Ureter (tissue), 1 donor: ENCODE measurements at places on chromosomes 11 and 22. TPM values are rescaled to one million over a fixed set of nuclear protein-coding genes. Genes with fewer than 3 reads are reported as not detected.

The PNPLA5 gene
- total RNA-seq = not detected

DNA sequence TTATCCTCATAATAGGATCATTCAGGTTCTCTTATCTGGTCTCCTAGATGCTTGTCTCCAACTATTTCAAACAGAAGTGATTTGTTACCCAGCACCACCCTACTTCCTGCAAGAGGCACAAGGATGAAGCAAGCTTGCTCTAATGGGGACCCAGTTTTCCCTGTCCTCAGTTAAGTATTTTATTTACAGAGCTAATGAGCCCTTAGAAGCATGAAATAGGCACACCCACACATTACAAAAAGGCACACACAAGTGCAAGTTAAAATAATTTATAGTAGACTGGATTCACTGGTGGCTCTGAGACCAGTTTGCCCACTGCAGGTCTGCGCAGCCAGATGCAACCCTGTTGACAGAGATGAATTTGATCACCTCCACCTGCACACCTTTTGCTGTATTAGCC is 167.5 kb downstream of the KIRREL3 start:
- no peak for DNase-seq

The XKR3 gene
- not detected for total RNA-seq

The FAR1 gene
- total RNA-seq = 112 TPM

The PTPN5 gene
- 2.6 TPM for total RNA-seq

DNA sequence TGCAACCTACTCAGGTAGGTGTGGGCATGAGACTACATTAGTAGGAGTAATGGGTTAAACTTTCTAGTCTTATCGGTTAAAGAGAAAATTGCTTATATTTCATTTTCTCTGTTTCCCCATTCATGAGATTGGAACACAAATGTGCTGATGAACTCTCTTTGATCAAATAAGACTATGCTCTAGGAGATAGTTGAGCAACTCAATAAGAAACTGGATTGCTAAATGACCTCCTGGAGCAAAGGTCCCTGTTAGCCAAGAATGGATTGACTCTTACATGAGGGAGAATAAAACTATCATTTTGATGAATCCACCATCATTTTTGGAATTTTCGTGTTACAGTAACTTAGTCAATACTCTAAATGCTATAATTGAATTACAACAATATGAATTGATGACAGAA is 11.1 kb upstream of the NOX4 start:
- no peak for DNase-seq

The FOSL1 gene
- 4.5 TPM for total RNA-seq

The C22orf31 gene
- not detected for total RNA-seq

- DNase-seq = no peak
These were observed 40.8 kb upstream of the CYP2D6 start for GRCh38 chr22:42171417-42171816.

DNA sequence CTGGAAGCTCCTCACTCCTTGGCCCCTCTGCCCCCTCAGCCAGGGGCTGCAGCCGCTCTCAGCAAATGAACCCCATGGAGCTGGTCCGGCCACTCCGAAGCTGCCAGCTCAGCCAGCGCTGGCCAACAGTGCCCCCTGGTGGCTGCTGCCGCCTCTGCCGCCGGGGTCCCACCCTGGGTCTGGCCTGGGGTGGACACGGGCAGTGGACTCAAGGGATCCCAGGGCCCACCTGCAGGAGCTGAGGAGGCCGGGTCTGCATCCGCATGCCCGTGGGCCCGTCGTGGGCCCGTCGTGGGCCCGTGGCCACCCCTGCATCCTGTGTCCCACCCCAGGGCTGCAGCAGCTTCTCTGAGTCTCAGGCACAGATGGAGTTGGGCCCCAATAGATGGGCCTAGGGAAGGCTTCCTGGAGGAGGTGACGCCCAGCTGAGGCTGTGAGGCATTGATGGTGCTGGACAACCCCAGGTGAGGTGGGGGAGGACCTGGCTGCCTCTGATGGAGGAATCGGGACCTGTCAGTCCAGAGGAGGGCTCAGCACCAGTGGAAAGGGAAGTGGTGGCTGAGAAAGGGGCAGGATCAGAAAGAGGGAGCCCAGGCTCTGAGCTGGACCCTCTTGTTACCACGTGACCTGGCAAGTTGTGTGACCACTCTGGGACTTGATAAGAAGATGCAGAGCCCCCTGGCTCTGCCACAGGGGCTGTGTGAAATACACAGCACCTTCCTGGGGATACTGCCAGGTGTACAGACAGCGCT is 522.3 kb downstream of the BRD1 start:
- DNase-seq = peak; percentile 67

GRCh38 chr22:47230251-47230650 is 467.8 kb downstream of the TBC1D22A start:
- no peak for DNase-seq

GRCh38 chr11:89147229-89147628 is 30.4 kb upstream of the TYR start:
- no peak for DNase-seq

The OR51E2 gene
- total RNA-seq = 7.4 TPM

- DNase-seq = no peak
These were observed 25.4 kb downstream of the TRIM44 start for GRCh38 chr11:35688023-35688422.

GRCh38 chr11:611001-611996 is 4.5 kb downstream of the IRF7 start:
- DNase-seq = no peak

The SF1 gene
- 391 TPM for total RNA-seq

The KCTD14 gene
- total RNA-seq = 7.6 TPM

DNA sequence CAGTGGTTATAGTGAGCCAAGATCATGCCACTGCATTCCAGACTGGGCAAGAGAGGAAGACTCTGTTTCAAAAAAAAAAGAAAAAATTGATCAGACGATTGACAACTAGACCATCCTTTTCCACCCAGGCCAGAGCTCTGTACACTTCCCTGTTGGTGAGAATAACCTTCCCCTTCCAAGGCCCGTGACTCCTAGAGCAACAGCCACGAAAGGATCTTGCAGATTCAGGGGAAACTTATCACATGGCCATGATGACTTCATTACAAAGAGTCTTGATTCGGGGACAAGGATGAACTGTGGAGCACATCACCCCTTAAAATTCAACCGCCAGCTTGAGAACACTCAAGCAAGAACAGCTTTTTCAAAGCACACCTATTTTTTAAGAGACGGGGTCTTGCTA is 10.3 kb downstream of the CD5 start:
- DNase-seq = no peak

- no peak for DNase-seq
These were observed 349 bp downstream of the TSSC4 start for GRCh38 chr11:2400762-2401435.

DNA sequence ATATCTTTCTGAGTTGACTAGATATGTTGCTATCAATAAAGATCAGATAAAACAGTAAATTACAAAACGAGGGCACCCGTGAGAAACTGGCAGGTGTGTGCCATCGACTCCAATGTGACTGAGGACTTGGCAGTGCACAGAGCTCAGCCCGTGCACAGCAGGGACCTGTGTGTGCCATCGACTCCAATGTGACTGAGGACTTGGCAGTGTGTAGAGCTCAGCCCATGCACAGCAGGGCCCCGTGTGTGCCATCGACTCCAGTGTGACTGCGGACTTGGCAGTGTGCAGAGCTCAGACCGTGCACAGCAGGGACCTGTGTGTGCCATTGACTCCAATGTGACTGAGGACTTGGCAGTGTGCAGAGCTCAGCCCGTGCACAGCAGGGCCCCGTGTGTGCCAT is 347.2 kb upstream of the B3GAT1 start:
- DNase-seq = no peak

DNA sequence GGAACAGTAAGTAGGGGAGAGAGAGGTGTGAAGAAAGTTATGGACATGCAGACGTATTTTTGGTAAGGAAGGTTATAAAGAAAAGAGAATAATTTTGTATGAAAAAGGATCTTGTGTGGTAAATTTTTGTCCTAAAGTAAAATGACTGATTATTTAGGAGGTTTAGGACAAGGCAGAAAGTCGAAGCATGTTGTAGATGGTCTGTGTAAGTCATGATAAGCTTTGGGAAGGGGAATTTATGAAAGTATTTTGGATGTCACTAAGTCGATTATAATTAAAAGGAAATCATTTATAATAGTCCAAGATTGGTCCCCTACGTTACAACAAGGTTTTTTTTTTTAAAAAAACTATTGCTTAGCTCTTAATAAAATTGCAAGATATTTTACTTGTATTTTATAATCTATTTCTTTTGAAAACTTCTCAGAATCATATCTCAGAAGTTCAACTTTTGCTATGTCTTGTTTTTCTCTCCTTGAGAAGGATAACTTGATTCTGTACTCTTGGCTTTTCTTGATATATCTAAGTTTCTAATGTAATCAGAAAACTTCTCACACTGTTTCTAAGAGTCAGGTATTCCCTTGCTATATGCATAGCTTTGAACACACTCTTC is 10.9 kb upstream of the CABP2 start:
- no peak for DNase-seq

DNA sequence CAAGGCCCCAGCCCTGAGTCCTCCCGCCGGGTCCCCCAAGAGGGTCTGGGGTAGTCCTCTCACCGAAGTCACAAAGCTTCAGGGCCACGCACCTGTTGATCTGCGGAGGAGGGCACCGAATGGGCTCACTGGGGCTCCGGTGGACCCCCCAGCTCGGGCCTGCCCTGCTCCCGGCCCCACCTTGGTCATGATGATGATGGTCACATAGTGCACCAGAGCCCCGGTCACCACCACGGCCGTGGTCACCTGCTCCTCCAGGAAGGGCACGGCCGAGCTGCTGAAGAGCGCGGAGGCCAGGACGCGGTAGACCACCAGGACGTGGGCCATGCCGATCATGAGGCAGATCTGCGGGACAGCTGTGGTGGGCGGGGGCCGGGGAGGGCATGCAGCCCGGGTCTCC is 13.5 kb upstream of the SIGIRR start:
- no peak for DNase-seq

- DNase-seq = no peak
These were observed 137.0 kb upstream of the ANO3 start for GRCh38 chr11:26194881-26195280.

- no peak for DNase-seq
These were observed 72.2 kb downstream of the CDKN1C start for GRCh38 chr11:2813141-2813908.

The MRGPRE gene
- 0.81 TPM for total RNA-seq

DNA sequence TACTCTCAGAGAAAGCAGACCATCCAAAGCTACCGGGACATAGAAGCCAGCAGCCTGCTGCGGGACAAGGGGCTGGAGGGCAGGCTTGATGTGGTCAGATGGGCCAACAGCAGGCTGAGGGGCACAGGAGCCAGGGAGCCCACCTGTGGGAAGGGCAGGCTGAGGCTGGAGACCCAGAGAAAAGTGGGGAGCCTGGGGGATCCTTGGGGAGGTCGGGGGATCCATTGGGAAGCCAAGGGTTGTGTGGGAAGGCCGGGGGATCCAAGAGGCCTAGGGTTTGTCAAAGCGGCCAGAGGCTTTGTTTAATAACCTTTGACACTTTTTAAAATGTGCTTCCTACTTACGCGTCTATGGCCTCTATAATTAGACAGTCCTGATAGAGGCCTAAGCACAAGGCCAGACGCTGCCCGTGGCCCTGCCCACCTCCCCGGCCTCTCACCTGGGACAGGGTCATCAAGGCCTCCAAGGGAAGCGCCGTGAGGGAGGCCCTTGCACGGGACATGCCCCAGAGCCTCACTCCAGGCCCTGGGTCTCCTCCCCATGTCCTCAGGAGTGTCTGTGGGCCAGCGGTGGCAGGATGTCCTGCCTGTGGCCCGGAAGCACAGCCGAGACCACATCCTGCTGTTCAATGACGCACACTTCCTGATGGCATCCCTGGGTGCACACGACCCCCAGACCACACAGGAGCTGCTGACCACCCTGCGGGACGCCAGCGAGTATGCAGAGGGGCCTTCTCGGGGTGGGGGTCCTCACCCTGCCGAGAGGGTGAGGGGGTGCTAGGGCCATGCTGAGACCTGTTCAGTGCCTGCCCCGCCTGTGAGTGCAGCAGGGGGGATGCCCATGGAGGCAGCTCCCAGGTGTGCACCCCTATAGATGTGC is 8.6 kb upstream of the GTSE1 start:
- DNase-seq = no peak

The OR10G8 gene
- not detected for total RNA-seq

The APOA1 gene
- total RNA-seq = not detected

The TRIM51 gene
- total RNA-seq = not detected

DNA sequence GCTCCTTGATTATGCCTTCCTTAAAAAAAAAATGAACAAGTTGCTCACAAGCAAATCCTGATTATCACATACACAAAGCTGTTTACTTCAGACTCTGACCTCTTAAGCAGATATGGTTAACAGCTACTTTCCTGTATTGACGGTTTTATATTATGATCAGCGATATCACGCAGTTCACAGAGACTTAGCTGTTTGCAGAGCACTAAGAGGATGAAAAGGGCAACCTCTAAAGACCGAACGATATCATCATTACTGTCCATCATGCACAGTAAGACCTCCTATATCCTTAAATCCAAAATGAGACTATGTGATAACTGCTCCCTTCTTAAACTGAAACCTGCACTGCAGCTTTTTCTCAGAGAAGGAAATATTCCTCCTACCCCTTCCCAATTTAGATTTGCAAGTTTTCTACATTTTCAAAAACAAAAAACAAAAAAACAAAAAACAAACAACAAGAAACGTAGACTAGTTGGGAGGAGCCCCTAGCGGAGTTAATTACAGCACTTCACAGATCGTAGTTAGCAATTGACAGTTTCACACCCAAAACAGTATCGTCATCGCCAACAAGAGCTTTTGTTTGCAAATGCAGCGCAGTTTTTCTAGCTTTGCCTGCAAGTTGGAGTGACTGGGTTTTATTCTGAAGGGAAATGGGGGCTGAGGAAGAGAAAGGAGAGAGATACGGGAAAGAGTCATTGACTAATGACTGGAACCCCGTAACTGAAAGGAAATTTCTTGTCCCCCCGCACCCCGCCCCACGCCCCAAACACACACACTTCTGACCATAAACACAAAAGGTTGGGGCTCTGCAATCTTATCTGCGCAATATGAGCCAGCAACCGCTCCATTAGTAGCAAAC is 1.2 kb downstream of the DDX6 start:
- DNase-seq = peak; percentile 46

The CARD18 gene
- not detected for total RNA-seq

DNA sequence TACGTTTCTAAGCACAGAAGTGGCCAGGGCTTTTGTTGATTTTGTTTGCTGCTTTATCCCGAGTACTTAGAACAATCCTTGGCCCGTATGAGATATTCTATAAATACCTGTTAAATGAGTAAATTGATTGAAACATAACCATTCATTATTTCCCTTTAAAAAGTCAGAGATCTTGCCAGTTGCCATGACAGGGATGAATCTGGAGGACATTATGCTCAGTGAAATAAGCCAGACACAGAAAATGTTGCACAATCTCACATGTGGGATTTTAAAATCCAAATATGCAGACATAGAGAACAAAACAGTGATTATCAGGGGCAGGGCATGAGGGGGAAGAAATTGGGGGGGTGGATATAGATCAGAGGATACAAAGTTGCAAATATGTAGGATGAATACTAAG is 1240.1 kb downstream of the LRRC4C start:
- DNase-seq = no peak

The DDI1 gene
- total RNA-seq = not detected

DNA sequence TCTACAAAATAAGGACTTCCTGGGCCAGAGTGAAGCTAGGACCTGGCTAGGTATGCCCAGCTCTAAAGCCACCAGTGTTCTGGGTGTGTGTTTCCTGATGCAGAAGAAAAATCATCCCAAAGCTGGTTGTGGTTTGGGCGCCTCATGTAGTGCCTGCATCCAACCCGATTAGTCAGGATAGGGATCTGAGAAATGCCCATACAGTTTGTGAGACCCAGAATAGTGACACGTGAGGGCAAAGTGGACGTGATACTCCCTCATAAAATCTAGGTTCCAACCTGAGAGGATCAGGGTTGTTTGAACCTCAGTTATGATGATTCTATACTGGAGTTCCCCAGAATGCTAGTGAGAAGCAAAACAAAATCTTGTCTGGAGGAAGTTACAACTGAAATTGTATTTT is 238.4 kb downstream of the TBC1D22A start:
- no peak for DNase-seq

- peak; percentile 23 for DNase-seq
These were observed 115.4 kb upstream of the NAV2 start for GRCh38 chr11:19597206-19597605.
